NCI-H2107 (cell line): ENCODE measurements at places on chromosomes 1 and 21.

DNA sequence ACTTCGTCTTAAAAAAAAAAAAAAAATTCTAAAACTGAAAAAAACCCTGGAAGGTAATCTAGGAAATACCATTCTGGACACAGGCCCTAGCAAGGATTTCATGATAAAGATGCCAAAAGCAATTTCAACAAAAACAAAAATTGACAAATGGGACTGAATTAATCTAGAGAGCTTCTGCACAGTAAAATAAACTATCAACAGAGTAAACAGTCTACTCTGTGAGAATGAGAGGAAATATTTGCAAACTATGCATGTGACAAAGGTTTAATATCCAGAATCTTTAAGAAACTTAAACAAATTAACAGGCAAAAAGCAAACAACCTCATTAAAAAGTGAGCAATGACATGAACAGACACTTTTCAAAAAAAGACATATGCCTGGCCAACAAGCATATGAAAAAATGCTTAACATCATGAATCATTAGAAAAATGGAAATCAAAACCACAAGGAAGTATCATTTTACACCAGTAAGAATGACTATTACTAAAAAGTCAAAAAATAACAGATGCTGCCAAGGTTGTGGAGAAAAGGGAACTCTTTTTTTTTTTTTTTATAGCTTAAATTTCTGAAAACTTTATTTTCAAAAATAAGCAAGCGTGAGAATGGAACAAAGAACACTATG lies 29.4 kb upstream of the RNPC3 start:
- no peak for DNase-seq

- no peak for DNase-seq
Measured at GRCh38 chr1:222996310-222996975, 146.6 kb downstream of the TLR5 start.

DNA sequence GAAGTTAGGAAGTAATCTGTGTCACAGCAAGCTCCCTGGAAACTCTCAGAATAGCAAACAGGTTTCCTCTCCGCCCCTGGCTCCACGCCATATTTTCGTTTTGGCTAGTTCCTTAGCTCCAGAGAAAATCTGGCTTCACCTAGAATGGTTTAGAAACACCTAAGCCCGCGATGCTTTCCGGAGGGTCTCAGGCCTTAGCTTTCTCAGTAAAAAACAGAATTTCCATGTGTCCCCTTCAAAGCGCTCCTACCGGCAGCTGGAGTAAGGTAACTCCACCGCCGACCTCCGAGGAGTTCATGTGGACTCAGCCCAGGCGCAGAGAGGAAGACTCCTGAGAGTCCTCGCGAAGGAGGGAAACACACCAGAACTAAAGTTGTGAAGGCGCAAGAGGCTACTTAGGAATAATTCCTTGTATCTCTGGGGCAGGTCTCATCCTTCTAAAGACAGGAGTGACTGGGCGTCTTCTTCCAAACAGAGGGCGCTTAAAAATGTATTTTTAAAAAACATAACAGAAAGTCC lies 406 bp downstream of the KIAA0040 start:
- peak; percentile 15 for DNase-seq

DNA sequence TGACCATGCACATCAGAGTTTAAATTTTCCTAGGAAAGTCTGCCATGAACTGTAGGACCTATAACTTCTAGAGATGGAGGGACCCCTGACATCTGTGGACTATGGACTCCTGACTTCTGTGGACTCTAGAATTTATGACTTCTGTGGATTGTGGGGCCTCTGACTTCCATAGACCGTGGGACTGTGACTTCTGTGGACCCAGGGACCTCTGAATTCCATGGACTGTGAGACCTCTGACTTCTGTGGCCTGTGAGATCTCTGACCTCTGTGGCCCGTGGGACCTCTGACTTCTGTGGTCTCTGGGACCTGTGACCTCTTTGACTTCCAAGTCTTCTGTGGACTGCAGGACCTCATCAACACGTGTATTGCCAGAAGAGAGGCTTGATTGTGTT lies 36.7 kb downstream of the PEX14 start:
- DNase-seq = no peak

DNA sequence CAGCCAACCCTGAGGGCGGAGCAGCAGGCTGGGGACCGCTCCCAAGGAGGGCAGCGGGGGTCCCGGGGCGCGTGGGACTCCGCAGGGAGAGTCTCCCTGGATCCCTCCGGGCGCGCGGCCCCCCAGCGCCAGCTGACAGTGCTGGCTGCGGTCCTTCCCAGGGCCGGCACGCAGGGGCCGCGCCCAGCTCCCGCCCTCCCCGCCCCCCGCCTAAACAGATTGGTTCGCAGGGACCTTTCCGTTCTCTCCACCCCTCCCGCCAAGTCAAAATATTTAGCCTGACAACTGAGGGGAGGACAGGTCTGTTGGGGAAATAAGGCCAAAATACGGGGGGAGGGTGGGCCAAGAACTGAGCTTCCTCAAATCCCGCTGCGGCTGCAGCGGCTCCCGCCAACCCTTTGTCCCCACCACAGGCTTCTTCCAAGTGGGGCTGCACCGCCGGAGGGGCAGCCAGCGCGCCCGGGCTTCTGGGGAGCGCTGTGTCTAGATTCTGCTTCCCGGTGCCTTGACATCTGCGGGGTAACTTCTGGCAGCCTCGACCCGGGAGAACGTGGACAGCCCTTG lies at the start of gene INSRR:
Gene INSRR (minus strand): TSS at position 159 of the 564 bp plus-strand sequence. CDS start 496 bp downstream, outside the sequence.
- DNase-seq = no peak

GRCh38 chr1:79708646-79709265 lies 702.2 kb upstream of the ADGRL4 start:
- no peak for DNase-seq

DNA sequence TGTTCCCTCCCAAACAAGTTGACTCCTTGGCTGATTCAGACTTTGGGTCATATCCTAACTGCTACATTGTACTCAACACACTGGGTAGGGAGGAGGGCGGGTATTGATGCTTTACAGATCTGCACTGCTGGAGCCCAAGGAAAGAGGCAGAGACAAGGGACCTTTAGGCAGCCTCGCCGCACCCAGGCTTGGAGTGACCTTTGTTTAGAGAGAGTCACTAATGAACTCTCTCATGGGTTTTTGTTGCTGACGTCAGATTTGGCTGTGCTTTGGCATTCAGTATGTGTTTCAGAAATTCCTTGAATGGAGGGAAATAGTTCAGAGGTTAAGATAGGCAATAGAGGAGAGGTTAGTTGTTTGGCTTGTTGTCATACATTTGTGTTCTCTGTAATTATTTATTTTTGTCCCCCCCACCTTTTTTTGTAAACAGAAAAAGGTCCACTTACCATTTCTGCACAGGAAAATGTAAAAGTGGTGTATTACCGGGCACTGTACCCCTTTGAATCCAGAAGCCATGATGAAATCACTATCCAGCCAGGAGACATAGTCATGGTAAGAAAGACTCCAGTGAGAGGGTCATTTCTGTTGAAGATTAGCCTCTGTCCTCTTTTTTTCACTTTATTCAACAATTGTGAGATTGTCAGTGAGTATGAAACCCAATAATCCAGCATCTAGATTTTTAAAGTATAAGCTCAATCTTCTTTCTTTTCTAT lies 116.1 kb downstream of the ATP5PO start:
- DNase-seq = no peak
